ENCODE measurements at places on chromosomes 6 and 20.

GRCh38 chr6:167700199-167700598, 126.5 kb upstream of the AFDN start:
- no peak for DNase-seq

DNA sequence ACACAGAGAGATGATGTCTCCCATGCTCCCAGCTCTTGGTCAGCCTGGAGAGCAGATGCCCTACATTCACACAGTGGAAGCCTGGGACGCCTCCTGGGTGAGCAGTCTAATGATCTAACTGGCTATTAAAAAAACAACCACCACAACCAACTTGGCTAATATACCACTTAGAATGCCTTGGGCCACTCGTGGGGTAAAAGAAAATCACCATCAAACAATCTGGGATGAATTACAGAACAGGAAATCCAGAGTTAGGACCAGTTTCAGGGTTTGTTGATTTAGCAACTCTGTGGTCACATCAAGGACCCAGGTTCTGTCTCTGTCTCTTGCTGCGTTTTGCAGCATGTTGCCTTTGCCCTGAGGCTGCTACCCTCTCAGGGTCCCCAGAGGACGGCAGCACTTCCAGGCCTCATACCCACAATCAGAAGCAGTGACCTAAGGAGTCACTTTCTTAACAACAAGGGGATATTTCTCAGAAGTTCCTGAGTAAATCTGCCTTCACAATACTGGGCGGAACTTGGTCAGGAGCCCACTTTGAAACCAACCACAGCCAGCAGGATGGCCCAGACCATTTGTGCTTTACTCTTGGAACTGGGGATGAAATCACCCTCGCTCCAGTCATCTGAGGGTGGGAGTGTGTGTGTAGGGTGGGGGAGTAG, 118.7 kb downstream of the CLIC5 start:
- no peak for DNase-seq

DNA sequence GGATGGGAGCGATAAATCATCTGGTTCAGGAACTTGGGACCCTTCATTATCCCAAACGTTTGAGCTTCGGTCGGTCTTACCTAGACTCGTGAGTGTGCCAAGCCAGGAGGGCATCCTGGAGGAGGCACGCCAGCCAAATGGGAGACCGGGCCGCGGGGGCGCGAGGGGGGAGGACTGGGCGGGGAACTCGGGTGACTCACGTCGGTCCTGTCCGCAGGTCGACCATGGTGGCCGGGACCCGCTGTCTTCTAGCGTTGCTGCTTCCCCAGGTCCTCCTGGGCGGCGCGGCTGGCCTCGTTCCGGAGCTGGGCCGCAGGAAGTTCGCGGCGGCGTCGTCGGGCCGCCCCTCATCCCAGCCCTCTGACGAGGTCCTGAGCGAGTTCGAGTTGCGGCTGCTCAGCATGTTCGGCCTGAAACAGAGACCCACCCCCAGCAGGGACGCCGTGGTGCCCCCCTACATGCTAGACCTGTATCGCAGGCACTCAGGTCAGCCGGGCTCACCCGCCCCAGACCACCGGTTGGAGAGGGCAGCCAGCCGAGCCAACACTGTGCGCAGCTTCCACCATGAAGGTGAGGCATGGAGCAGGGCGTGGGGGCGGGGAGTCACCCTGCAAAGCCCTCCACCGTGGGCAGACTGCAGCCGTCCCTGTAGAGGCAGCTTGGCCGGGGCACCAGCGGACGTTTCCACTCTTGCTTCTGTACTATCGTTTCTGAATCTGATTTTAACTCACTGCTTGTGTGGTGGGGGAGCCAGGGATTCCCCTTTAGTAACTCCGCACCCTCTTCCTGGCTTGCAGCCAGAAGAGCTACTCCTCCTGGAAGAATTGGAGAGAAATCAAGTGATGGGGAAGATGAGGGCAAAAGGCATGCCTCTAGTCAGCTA, 2.7 kb downstream of the BMP2 start:
- DNase-seq: no peak

DNA sequence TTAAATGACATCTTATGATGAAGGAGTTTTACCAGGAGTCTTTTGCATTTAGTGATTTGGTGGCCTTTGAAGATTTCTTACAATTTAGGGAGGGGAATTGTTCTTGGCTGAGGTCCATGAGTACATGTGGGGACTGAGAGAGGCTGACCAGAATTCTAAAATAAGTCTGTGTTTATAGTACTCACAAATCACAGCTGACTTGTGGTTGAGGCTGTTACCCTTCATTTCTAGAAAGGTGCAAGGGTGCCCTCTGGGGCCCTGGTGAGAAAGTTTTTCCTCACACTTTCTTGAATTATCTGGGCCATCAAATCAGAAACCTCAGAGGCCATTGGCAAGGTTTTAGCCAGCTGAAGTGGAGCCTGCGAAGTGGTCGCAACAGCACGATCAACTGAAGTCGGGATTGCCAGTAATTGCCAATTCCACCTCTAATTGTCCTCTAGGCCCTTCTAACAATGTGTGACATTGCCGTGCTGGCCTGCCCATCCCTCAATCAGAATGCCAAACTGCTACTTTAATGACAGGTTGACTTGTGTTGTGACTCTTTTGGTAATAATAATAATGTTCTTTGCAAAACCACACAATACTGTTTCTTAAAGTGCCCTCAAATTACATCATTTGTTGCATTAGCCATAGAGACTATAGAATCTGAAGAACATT, 221.6 kb downstream of the OGFRL1 start:
- DNase-seq: peak; percentile 65

DNA sequence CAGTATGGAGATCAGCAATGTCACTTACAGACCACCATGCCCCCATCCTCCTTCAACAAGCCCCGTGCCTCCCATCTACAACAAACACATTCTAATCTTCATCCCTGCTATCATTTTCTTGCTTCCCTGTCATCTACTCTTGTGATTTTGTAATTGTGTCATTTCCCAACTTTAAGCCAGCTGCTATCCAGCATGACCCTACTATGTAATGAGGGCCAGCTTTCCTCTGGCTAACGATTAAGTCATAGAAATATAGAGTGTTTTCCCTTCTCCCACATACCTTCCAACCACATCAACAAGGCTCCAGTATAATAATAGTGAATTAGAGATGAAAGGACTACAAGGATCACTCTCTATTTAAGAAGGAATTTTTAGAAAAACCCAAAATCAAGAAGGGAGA, 607.0 kb downstream of the TENT5A start:
- DNase-seq: no peak
